Motor neuron (in vitro differentiated cells): ENCODE measurements at places on chromosomes 7 and 10.

GRCh38 chr10:73965890-73966768, 31.8 kb upstream of the VCL start:
- ATAC-seq: peak; percentile 96

- no peak for ATAC-seq
Measured at GRCh38 chr10:66365686-66366085, 560.1 kb upstream of the LRRTM3 start.

DNA sequence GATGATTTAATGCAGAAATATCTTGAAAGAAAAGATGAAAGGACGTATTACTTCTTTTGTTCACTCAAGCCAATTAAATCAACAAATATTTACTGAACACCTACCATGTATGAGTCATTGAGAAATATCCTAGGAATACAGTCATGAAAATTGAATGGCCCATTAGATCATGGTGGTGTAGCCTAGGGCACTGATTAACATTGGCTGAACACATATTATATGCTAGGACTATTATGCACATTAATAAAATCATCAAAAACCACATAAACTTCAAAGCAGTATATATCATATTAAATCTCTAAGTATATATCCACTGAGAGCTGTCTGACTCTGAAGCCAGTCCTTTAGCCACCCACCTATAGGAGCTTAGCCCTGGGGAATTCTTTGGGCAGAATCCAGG, 41.8 kb downstream of the FAM204A start:
- ATAC-seq: no peak

GRCh38 chr7:4878336-4879335, 4.9 kb downstream of the RADIL start:
- no peak for ATAC-seq

DNA sequence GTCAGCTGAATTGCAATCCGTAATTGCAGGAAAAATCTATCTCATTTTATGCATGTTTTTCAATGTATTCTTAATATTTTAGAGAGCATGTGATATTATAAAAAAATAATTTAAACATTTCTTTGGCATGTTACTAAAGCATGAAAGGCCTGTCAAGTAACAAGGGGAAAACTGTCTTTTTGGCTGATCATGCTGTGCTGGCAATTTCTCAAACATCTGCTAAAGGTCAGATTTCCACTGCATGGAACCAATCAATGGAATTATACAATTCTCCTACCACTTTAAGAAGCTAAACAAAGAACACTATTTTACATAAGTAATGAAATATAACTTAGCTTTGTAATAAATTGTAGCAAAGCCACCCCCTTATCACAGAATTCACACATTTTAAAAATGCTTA, 49.4 kb downstream of the JMJD1C start:
- no peak for ATAC-seq

GRCh38 chr10:25174461-25175230, at the start of gene GPR158:
Gene GPR158, plus strand, starts transcription at chr10:25175001. Its CDS starts 420 bp downstream, at chr10:25175421.
- peak; percentile 93 for ATAC-seq

GRCh38 chr10:96614515-96614914, 27.7 kb upstream of the TM9SF3 start:
- ATAC-seq: no peak

GRCh38 chr7:19963695-19964094, 190.3 kb upstream of the TMEM196 start:
- no peak for ATAC-seq

- ATAC-seq: no peak
Measured at GRCh38 chr10:7135188-7135587, 275.6 kb downstream of the SFMBT2 start.

GRCh38 chr7:26620352-26620751, 244.0 kb downstream of the SKAP2 start:
- peak; percentile 26 for ATAC-seq

- ATAC-seq: peak; percentile 23
Measured at GRCh38 chr7:22356010-22356691, 803 bp downstream of the RAPGEF5 start.

GRCh38 chr10:22640359-22640758, 74.0 kb downstream of the PIP4K2A start:
- ATAC-seq: peak; percentile 68
